ENCODE measurements at places on chromosomes 2 and 18.

GRCh38 chr2:105569606-105570005 is 170.8 kb upstream of the FHL2 start:
- DNase-seq, result no peak

DNA sequence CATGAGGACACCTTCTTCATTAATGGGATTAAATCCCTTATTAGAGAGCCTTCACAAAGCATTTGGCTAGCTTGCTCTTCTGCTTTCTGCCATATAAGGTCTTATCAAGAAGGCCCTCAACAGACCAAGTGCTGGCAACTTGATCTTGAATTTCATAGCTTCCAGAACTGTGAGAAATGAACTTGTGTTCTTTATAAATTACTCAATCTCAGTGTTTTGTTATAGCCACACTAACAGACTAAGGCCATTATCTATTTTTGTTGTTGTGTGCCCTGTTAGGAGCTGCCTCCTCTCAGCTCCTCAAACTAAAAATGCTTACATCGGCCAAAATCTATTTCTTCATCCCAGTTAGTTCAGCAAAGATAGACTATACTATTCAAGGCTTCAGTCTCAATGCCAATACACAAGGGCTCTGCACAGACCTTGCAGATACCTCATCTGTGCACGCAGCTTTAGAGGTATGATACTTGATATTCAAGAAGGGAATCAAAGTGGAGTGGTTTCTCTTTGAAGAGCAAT is 182.9 kb downstream of the GPD2 start:
- no peak for DNase-seq

DNA sequence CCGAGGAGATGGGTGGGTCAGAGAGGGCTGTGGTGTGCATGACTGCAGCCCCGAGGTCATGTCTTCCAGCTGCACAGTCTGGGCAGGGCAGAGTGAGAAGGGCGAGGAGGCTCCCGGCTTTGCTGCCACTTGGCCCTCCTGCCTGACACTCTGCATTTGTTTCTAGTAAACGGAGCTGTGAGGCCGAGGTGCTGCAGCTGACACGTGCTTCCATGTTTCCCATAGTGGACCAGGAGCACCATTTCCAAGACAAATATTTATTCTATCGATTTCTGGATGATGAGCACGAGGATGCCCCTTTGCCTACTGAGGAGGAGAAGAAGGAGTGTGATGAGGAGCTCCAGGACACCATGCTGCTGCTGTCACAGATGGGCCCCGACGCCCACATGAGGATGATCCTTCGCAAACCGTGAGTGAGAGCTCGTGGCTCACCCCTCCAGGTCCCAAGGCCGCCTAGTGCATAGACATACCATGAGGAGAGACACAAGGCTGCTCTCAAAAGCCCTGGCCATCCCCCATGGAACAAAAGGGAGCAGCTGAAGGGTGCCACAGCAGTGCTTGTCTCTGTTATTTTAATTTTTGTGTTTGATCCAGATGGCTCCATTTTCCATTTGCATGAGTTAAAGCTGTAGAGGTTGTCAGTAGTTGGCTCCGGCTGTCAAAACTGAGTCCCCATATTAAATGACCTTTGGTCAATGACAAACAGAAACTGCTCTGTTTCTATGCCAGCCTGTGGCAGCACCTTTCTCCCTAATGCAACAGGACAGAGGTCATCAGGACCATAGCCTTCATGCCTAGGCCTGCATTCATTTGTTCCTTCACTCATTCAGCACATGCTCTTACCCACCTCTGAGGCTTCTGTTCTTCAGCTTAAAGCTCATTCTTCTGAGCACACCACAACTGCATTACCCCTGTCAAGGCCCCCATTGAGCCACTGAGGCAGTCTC is 108.3 kb upstream of the MAP3K20 start:
- DNase-seq, result no peak

DNA sequence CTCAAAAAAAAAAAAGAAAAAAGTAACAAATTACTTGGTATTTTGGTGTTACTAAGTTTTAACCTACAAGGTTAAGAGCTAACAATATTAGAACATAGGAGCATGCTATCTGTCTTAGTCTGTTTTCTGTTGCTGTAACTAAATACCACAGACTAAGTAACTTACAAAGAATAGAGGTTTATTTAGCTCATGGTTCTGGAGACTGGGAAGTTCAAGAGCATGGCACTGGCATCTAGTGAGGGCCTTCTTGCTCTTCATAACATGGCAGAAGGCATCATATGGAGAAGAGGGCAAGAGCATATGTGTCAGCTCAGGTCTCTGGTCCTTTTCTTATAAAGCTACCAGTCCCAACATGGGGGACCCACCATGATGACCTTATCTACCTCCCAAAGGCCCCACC is 36.5 kb downstream of the SMARCAL1 start:
- DNase-seq, result no peak

- DNase-seq, result no peak
These were observed 102.3 kb downstream of the RAPH1 start for GRCh38 chr2:203432811-203433210.

Measured in upper lobe of right lung (tissue), 1 donor.